ENCODE measurements at places on chromosomes 16 and 17. TPM values are rescaled to one million over a fixed set of nuclear protein-coding genes. Genes with fewer than 3 reads are reported as not detected.

The CCL1 gene
- not detected for total RNA-seq

The STH gene
- total RNA-seq = not detected

DNA sequence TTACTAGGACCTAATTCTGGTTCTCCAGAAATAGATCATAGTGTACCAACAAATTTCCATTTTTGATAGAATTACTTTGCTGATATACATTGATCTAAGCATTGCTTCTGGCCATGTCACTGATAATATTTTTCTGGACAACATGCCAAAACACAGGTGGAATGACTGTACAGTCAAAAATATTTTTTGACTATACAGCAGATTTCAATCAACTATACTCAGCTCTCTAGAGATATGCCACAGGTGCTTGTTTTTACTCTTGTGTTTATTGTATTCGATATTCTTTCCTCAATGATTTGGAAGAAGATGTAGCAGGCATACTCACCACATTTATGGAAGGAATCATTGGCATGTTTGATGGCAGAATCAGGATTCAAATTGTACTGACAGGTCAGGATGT lies 21.6 kb upstream of the TOX3 start:
- no peak for DNase-seq

DNA sequence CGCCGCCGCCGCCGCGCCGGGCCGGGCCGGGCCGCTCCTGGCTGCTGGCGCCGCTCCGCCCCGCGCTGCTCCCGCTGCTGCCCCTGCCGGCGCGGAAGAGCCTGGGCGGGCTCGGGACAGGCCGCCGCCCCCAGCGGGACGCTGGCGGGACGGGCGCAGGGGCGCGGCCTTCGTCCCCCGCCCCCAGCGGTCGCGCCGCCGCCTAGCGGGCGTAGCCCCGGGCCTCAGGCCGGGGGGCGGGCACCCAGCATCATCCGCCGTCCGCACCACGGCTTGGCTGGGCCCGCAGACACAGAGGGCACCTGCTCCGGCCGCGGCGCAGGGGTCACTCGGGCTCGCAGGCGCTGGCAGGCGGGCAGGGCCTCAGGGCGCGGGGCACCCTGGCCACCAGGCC lies at the start of gene AMFR:
Gene AMFR, minus strand, starts transcription at position 107 of the 394 bp plus-strand sequence. CDS start 218 bp downstream, outside the sequence.
- peak; percentile 80 for DNase-seq
